ENCODE measurements at places on chromosomes 2 and 18.

DNA sequence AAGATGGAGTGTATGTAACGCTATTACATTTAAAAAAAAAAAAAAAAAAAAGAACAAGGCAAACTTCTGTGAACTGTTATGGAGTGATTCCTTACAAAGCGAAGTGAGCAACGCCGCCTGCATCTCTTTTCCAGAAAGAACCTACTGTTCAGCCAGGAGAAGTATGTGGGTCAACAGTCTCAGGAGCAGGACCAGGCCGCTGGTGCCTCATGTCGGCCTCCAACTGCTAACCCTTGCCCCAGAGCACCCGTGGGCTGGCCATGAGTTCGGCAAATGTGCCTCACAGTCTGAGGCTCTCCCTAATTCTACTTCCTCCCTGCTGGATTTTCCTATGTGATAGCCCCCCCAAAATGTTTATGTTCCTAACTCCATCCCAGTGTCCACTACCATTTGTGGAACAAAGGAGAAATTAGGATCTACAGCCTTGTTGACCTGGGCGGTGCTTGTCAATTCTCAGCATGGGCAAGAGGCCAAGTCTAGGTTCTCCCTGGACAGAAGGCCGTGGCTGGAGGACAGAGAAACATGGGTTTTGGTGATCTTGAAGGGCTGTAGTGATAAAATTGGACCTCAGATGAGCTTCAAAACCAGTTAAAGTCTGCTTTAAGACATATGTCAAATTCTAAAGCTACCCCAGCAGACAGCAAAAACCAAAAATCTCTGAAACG is 15.9 kb downstream of the FAM168B start:
- DNase-seq = no peak

DNA sequence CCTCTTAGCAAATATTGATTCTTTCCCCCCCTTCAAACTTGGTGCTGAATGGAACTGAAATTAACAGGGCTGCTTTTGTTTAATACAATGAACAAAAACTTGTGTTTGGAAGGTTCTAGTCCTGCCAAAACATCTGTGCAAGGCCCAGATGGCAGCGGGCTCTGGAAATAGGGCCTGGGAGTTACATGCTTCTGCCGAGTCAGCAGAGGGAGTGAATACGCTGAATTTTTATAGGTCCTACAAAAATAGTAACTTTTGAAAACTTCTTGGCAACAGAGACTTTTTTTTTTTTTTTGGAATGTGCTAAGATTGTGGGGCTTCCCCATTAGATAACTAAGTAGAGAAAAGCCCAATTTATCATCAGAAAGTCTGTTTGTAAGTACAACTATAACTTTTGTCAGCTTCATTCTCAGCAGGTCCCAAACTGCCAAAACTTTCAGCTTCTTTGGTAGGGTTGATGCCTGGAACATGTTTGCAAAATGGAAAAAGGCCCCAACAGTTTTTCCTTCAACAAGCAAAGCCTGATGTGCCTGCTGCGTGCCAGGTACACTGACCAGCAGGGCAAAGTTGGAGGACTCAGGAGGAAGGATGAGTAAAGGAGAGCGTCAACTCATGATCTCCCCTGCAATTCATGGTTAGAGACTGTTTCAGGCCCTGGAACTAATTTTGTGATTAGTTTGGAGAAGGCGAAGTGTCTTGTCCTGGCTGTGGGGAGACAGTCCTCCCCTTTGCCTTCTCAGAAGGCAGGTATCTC is 45.1 kb upstream of the HDAC4 start:
- peak; percentile 13 for DNase-seq

- DNase-seq = no peak
Measured at GRCh38 chr2:2931318-2932075, 446.1 kb downstream of the EIPR1 start.

DNA sequence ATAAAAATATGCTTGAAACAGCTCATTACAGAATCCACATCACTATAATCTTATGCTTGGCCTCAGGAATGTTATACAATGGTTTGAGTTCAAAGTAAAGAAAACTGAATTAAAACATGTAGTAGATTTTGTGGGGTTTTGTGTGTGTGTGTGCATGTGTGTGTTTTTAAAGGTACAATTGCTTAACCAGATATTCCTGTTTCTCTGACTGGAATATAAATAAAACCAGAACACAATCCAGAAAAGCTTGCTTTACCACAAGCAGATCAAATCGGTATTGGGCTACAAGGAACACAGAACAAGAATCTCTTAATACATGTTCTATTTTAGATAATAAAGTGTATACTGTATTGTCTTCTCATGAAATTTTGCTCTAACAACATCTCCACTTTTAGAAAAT is 110.0 kb downstream of the TMEM247 start:
- no peak for DNase-seq

GRCh38 chr2:68196120-68196716 is 38.5 kb downstream of the PNO1 start:
- DNase-seq = peak; percentile 53

GRCh38 chr2:80311304-80311703 is 6.8 kb upstream of the LRRTM1 start:
- no peak for DNase-seq

GRCh38 chr2:138846216-138846821 is 66.1 kb upstream of the NXPH2 start:
- DNase-seq = peak; percentile 29

GRCh38 chr2:48173141-48173540 is 266.8 kb upstream of the FBXO11 start:
- DNase-seq = no peak

- DNase-seq = no peak
Measured at GRCh38 chr2:188884046-188884445, 90.1 kb upstream of the COL3A1 start.

DNA sequence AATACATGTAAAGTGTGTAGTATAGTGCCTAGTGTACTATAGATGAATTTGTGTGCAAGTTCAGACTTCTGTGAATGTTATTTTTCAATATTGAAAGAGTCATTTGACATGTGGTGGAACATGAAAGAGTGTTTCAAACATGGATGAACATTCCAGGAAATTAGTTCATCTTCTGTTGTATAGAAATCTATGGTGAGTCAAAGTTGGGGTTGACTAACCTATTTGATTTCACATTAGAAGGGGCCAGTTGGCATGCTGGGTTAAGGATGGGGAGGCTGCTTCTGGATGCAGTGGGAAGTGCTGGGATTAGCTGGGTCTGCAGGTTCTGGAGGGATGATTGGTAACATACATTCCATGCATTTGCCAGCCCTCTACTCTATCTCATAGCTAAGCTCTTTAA is 50.6 kb downstream of the LYPD6B start:
- DNase-seq = no peak

GRCh38 chr2:129456691-129457090 is 522.8 kb upstream of the RAB6C start:
- no peak for DNase-seq

GRCh38 chr2:74919827-74920226 is 38.6 kb upstream of the POLE4 start:
- no peak for DNase-seq

DNA sequence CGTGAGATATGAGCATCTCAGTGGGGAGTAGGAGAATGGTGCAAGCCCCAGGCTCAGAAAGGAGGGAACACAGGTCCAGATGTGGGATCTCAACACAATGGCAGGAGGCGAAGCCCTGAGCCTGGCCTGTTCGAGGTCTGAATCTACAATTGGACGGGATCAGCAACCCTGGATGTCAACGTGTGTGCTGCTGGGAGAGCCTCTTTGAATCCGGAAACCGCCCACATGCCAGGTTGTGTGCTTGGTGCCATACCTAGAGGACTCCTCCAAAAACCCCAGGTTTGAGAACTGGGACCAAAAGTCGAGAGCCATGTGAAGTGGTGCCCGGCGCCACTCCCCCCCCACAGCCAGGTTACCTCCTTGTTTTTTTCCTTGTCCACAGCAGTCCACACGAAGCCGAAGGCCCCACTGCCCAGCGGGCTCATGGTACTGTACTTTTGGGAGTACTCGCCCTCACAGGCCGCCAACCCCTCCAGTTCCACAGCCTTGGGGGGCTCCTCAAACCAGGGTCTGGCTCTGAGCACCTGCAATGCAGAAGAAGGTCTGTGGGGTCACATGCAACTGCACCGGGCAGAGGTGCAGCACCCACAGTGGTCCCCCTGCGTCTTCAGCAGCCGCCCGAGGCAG is 20.4 kb upstream of the MTERF4 start:
- no peak for DNase-seq

DNA sequence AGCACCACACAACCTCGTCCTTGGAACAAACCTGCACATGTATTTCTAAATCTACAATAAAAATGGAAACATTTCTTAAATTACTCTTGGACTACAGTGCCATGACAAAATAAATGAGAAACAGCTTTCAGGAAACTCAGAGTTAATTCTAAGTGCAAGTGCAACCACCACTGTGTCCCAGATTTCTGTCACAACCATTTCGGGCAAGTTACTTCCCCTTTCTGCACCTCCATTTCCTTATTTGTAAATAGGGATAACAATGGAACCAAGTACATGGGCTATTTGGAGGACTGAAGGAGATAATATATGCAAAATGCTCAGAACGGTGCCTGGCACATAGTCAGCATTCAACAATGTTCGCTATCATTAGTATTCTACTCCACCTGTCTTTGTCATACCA is 93.2 kb downstream of the CACNB4 start:
- DNase-seq = no peak

DNA sequence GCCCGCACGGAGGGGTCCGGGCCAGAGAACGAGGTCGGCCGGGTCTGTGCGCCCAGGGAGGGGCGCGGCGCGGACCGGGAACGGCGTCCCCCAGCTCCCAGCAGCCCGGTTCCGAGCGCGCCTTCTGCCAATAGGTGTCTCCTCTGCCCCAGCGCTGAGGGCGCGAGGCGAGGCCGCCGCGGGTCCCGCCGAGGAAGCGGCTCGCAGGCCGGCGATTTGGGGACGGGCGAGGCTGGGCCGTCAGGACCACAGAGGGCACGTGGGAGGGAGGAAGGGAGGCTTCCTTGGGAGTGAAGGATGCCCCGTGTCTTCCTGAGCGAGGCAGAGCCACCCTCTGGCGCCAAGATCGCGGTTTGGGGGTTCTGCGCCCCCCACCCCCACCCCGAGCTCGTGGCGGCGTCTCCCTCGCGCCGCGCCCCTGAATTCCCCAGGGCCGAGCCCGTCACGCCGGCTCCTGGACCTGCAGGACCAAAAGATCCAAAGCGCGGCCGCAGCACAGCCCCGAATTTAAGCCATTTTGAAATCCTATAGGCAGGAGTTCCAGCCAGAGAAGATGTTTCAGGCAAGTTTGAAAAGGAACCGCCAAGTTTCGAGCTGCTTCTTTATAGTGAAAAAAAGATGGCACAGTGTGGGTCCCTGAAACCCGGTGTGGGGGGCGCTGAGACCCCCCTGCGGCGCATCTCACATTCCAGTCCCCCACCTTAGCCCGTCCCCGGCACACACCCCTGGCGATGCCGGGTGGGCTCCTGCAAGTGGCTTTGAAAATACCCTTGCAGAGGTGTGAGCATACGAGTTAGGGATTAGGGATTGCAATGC is 909 bp downstream of the NFATC1 start:
- no peak for DNase-seq

DNA sequence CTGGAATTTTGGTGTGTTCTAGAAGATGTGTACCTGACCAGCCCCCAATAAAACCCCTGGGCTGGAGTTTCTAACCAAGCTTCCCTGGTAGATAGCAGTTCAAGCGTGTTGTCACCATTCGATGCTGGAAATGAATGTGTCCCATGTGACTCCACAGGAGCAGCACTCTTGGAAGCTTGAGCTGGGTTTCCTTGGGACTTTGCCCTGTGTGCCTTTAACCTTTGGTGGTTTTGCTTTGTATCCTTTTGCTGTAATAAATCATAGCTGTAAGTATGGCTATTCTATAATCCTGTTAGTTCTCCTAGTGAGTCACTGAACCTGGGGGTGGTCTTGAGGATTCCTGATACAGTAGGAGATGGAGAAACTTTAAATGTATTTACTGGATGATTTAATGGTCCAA is 65.2 kb downstream of the KLHL14 start:
- DNase-seq = no peak

DNA sequence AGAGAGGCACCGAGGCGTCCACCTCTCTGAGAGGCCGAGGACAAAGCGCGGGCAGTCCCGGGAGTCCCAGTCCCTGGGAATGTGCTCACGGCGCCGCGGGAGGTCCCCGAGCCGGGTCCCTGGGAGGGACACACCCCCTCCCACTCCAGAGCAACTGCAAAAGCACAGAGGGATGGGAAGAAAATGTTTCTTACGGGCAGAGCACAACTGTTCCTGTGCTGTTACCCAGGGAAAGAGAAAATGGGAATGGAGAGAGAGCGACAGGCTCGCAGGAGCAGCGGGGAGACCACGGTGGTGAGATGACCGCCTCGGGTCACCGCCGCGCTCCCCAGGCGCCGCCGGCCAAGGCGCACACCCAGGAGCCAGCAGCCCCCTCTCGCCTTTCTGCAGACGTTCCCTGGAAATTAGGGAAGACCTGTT is 1.2 kb upstream of the BCL11A start:
- DNase-seq = no peak

DNA sequence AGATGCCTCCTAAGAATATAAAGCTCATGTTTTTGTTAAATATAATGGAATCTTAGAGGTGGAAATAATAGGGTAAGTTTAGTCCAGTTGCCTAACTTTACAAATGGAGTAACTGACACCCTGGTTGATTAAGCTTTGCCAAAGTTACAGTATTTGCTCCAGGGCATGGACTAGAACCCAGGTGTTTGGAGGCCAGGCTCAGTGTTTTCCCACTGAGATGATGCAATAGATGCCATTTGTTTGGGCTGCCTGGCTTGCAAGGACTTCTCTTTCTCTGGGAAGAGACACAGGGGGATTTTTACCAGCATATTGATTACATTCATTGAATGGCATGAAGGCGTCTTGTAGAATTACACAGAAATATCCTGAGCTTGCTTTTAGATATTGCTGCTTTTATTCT is 397.8 kb downstream of the SLC4A3 start:
- no peak for DNase-seq

DNA sequence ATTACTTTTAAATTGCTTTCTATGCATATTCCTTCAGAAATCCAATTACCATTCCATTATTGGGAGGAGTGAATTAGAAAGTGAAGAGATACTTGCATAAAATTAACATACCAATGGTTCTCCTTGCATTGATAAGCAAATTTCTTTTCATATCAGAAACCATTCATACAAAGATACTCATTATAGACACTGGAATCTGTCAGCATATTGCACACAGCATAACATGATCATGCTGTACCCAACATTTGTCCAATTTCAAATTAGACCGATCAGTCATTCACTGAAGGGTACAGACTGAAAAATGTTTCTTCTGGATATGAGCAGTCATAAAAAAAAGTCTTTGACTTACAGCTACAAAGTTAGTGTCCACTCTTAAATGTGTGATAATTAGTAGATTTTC is 175.6 kb downstream of the PID1 start:
- no peak for DNase-seq

GRCh38 chr2:158189526-158189925 is 87.8 kb downstream of the UPP2 start:
- no peak for DNase-seq

- no peak for DNase-seq
Measured at GRCh38 chr18:5444847-5445246, 99.0 kb downstream of the EPB41L3 start.

GRCh38 chr2:47006374-47007222 is 91.0 kb upstream of the MCFD2 start:
- DNase-seq = peak; percentile 77

GRCh38 chr18:51647942-51648341 is 450.5 kb upstream of the MEX3C start:
- DNase-seq = no peak

All from G401 (cell line).